LHCN-M2 (cell line): ENCODE measurements at places on chromosomes 6 and 20.

- no peak for DNase-seq
Observed at GRCh38 chr20:55744896-55745295, 260.4 kb downstream of the CBLN4 start.

DNA sequence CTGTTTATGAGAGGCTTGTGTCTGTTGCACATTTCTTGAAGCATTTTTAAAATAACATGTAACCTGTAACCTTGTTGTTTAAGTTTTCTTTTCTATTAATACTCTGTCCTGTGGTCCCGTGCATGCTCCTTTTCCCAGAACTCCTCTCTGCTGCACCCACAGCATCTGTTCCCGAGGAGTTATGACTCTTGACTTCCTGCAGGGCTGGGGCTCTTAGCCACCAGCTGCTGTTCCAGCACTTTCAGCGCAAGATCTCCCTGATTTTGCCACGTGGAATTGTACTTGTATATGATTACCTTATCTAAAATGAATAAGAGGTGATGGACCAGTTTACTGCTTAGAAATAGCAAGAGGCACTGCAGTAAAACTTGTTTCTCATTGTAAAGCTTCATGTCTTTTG is 150.6 kb downstream of the QKI start:
- DNase-seq: peak; percentile 91

DNA sequence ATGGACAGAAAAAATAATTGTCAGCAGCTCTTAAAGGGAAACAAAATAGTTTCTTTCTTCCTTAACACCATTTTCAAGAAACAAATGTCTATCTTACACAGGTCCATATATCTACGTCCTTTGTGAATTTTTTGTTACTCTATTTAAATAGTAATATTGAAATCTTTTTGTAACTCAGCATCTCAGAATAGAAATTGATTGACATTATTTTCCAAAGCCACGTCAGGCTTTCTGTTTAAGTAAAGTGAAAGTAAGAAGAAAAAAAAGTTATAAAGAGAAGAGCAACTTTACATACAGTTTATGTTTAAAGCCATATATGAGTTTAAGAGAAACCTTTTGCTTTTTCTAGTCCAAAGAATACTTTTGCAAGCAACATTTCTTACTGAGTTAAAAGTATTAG is 402.9 kb upstream of the SOX4 start:
- DNase-seq: no peak

- peak; percentile 2 for DNase-seq
Observed at GRCh38 chr6:903761-904160, 210.8 kb upstream of the EXOC2 start.

DNA sequence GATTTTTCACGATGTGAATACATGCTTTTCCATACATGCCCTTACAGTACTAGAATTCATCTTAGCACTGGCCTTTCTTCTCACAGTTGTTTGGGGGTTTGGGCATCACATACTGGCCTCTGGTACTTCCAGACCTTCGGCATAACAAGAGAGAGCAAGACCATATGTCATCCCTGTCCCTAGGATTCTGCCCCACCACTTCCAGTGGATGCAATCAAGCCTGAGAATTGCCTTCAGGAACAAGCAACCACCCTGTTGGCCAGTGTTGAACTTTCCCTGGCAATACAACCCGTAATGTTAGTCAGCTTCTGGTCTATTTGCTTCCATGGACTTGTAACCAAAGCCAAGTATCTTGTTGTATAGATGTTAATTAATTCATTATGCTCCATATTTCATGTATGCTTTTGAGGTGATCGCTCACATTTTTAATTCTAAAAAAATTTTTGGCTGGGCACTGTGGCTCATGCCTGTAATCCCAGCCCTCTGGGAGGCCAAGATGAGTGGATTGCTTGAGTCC is 15.4 kb upstream of the SLPI start:
- no peak for DNase-seq

- no peak for DNase-seq
Observed at GRCh38 chr6:156351346-156351966, 425.7 kb upstream of the ARID1B start.

- DNase-seq: no peak
Observed at GRCh38 chr6:43184268-43184985, 2.4 kb downstream of the CUL9 start.
